ENCODE measurements at places on chromosomes 4 and X.

DNA sequence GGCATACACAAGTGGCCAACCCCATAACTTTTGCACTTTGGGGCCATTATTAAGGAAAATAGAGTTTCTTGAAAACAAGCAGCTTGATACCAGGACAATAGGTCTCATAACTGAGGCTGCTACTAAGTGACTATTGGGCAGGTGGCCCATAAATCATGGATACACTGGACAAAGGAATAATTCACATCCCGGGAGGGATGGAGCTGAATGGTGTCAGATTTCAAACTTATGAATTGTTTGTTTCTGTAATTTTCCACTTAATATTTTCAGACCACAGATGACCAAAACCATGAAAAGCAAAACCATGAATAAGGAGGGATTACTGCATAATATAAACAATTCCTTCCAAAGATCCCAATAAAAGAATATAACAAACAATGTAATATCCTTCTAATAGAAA, 114.4 kb downstream of the WDFY3 start:
- DNase-seq, result peak; percentile 72

GRCh38 chr4:147682755-147683154, 1.2 kb downstream of the PRMT9 start:
- DNase-seq, result no peak

- no peak for DNase-seq
Measured at GRCh38 chr4:148747721-148748268, 305.6 kb upstream of the NR3C2 start.

GRCh38 chr4:25890571-25891485, 23.2 kb upstream of the SMIM20 start:
- DNase-seq, result no peak

DNA sequence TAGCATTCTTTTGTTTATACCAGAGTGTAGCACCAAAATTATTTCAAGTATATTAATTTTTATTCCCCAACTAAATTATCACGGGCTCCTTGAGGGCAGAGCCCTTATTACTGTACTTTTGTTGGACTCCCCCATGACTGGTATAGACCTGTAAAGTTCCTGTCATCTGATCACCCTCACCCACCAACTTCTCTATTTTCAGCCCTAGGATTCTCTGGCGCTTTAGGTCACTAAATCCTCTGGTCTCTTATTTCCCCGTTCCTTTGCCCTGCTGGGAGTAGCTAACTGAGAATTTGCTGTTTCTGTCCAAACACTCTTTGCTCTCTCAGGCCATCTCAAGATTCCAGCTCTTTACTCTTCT, 3.2 kb upstream of the XKRX start:
- no peak for DNase-seq

GRCh38 chrX:31459361-31459760, 387.5 kb upstream of the FTHL17 start:
- DNase-seq, result no peak

GRCh38 chr4:108042927-108043326, 53.2 kb downstream of the HADH start:
- no peak for DNase-seq

DNA sequence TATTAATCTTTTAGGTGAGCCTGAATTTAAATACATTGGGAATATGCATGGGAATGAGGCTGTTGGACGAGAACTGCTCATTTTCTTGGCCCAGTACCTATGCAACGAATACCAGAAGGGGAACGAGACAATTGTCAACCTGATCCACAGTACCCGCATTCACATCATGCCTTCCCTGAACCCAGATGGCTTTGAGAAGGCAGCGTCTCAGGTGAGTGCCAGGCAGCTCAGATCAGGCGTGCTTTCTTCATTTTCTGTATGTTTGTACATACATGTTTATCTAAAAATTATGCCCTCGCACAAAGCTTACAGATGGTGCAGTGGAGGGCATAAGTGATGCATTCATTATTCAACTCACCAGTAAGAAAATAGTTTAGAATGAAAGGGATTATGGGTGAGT, 85.6 kb downstream of the CPE start:
- DNase-seq, result no peak

- no peak for DNase-seq
Measured at GRCh38 chr4:6404611-6405396, 67.6 kb downstream of the PPP2R2C start.

DNA sequence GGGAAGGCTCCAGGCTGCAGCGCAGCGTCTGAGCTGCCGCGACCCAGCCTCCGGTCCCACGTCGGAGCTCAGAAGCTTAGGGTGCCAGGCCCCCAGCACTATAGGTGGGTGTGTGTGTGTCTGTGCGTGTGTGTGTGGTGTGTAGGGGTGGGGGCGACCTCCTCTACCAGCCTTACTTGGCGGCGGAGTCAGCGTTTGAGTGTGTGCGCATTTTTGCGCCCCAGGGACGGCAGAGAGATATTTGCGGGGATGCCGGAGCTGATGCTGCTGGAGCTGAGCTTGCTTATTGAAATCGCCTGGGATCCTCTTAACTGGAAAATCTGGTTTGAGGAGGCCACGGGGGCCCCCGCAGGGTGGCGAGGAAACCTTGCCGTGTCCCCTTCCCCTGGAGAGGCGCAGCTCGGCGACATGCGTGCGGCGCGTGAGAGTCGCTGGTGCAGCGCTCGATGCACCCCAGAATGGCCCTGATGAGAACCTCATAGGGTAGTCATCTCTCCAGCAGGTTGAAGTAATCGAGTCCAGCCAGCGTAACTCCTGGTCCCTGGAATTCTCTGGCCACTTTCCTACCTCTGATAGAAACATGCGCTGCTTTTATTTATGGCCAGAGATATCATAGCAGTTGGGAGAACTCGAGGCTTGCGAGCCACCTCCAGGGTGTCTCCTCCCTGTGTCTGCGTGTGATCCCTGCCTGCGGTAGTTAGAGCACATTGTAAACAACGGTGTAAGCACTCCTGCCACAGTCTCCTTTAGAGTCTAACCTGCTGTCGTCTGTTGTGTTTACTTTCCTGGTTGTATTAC, 2.7 kb downstream of the ADGRL3 start:
- DNase-seq, result peak; percentile 74

DNA sequence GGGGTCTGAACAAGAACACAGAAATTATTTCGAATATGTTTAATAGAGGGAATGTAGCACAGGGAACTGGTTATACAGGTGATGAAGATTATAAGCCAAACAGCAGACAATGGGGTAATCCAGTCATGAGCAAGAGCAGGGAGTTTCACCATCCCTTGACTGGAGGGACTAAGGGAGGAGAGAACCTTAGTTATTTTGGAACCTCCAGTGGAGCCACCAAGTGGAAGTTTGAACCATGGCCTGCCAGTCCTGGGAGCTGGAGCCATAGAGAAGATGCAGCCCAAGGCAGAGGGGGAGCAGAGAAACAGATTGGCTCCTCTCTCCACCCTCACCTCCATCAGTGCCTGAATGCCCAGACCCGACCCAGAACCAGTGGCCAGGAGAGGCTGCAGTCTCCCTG, 264.6 kb upstream of the RASGEF1B start:
- DNase-seq, result no peak

GRCh38 chr4:57233386-57233785, 123.2 kb upstream of the IGFBP7 start:
- DNase-seq, result no peak

GRCh38 chr4:3248811-3249661, at the start of gene MSANTD1:
TSS of gene MSANTD1 (plus strand) at chr4:3249159. CDS start at chr4:3249223, 64 bp downstream.
- no peak for DNase-seq

GRCh38 chr4:24547979-24548378, 36.4 kb downstream of the DHX15 start:
- DNase-seq, result no peak

GRCh38 chrX:153768311-153769157, 4.5 kb downstream of the PLXNB3 start:
- DNase-seq, result no peak

GRCh38 chrX:115344885-115345614, 55.5 kb downstream of the LUZP4 start:
- DNase-seq, result peak; percentile 74

- DNase-seq, result no peak
Measured at GRCh38 chrX:154791467-154791866, 13.8 kb downstream of the MPP1 start.

- no peak for DNase-seq
Measured at GRCh38 chrX:71475785-71476540, 56.9 kb upstream of the OGT start.

DNA sequence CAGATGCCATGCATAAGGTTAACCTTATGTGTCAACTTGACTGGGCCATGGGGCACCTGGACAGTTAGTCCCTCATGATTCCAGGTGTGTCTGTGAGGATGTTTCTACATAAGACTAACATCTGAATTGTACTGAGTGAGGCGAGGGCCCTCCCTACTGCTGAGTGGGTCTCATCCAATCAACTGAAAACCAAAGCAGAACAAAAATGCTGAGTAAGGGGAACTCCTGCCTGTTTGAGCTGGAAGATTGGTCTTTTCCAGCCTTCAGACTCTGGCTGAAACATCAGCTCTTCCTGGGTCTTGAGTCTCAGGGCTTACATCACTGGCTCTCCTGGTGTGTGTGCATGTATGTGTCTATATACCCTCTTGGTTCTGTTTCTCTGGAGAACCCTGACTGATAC, 13.8 kb downstream of the NELFA start:
- DNase-seq, result no peak

GRCh38 chr4:148004228-148004857, 272.5 kb downstream of the ARHGAP10 start:
- DNase-seq, result no peak

- no peak for DNase-seq
Measured at GRCh38 chr4:7196288-7196651, 3.9 kb downstream of the SORCS2 start.

- DNase-seq, result no peak
Measured at GRCh38 chr4:78569306-78569821, 17.8 kb downstream of the ANXA3 start.

- DNase-seq, result no peak
Measured at GRCh38 chr4:85498068-85498733, 23.3 kb downstream of the ARHGAP24 start.

- DNase-seq, result no peak
Measured at GRCh38 chr4:27986476-27986875, 1125.8 kb downstream of the STIM2 start.

- no peak for DNase-seq
Measured at GRCh38 chrX:1468250-1468772, 15.6 kb upstream of the ASMTL start.

DNA sequence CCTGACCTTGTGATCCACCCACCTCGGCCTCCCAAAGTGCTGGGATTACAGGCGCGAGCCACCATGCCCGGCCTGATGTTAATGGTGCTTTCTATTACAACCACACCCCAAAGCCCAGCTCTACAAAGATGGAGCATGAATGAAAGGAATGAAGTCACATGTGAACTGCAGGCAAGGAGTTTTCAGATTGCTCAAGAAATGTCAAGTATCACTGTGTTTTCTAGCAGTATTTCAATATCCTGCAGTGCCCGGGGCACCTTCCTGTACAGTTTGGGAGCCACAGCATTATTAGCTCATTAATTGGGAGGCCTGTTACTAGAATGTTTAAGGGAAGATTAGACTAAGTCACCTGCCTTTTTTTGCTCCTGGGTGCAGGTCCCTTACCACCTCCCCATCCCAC, 40.1 kb downstream of the PRIMPOL start:
- no peak for DNase-seq

- peak; percentile 8 for DNase-seq
Measured at GRCh38 chrX:46686003-46686645, 72.8 kb downstream of the SLC9A7 start.

GRCh38 chr4:184343502-184344177, 126.0 kb upstream of the ENPP6 start:
- DNase-seq, result peak; percentile 65

DNA sequence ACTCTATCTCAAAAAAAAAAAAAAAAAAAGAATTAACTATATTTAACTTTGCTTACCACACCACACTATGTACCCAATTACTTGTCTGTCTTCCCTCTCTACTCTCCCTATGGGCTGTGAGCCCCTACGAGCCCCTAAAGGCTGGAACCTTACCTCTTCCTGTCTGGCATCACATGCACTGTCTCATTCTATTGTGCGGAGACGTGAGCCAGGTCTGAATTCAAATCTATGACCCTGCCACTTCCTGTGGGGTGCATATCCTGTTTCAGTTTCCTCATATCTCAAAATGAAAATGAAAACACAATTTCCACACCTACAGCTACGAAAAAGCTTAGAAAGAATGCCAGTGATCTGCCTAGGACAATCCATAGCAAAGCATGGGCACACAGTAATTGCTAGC, 42.9 kb upstream of the HS3ST1 start:
- no peak for DNase-seq

GRCh38 chr4:144685911-144686310, 40.0 kb downstream of the HHIP start:
- no peak for DNase-seq

- DNase-seq, result no peak
Measured at GRCh38 chr4:138728566-138728965, 287.0 kb upstream of the NOCT start.

DNA sequence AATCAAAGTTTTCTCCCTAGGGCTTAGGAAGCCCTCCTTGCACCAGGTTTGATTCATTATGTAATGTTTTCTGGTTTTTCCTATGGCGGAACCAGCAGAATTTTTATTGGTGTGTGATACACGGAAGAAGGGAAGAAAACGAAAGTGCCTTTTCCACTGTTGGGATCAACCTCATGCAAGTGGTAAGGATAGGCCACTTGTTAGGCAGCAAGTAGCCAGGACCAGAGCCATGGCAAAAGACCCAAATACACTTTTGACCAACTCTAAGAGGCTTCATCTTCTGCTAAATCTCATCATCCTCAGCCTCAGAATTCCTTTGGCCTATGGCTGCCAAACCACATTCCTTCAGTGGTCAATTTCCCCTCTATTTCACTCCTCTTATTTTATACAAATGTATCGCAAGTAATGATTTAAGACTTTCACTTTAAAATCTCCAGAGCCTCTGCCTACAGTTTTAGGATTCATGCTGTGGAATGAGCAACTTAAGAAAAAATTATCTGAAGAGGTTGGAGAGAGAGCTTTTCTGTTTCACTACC, 21.2 kb downstream of the PPAT start:
- DNase-seq, result no peak

DNA sequence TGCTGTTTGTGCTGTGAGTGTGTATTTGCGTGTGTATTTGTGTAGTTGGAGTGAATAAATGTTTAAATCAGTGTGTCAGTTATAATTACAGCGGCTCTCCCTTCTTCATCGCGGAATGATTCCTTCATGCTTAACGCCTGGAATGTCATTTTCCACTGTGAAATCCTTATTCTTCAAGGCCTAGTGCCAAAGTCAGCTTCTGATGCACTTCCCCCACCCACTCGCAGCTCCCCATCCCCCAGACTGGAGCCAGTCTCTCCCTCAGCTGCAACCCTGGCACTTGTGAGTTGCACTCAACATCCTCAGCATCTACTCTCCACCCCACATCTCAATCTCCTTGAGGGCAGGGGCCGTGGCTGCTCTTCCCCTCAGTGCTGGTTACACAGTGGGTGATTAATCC, 583.0 kb downstream of the BCOR start:
- DNase-seq, result no peak

GRCh38 chr4:154612472-154613414, at the start of gene FGG:
TSS of gene FGG (minus strand) at chr4:154612656. CDS start at chr4:154612609, 47 bp downstream.
- DNase-seq, result no peak

DNA sequence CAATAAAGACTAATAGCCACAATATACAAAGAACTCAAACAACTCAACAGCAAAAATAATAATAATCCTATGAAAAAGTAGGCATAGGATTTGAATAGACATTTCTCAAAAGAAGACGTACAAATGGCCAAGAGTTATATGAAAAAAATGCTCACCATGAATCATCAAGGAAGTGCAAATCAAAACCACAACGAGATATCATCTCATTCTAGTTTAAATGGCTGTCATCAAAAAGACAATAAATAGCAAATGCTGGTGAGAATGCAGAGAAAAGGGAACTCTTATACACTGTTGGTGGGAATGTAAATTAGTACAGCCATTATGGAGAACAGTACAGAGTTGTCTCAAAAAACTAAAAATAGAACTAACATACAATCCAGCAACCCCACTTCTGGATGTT, 18.8 kb downstream of the TLR6 start:
- no peak for DNase-seq
